ENCODE measurements at places on chromosomes 2 and 18.

DNA sequence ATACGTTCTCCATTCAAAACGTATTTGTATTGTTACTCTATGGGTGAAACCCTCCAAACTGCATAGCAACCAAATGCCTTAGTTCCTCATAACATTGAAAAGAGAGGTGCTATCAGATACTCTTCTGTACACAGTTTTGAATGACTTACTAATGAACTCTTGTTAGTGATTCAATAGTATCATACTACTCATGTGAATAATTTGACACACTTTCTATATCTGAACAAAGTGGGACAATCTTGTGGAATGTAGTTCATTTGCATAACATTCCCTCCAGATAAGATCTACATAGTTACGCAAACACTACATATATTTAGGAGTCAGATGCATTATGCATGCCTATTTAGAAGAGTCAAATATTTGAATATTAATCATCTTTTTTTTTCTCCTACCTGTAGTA is 232.0 kb upstream of the NRXN1 start:
- no peak for DNase-seq

GRCh38 chr2:234596696-234597575 is 100.1 kb upstream of the ARL4C start:
- DNase-seq = no peak

DNA sequence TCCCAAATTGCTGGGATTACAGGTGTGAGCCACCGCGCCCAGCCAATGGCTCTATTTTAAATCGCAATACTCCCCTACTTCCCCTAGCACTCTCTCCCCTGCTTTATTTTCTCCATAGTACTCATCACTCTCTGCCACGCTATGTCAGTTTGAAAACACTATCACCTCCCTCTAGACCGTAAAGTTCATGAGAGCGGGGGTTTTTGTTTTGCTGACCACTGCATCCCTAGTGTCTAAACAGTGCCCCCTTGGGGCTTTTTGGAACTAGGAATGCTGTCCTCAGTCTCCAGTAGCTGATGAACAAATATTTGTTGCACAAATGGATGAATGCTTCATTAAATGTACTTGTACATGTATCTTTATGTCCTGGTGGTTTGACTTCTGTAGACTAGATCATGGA is 44.1 kb downstream of the ATOH8 start:
- no peak for DNase-seq

DNA sequence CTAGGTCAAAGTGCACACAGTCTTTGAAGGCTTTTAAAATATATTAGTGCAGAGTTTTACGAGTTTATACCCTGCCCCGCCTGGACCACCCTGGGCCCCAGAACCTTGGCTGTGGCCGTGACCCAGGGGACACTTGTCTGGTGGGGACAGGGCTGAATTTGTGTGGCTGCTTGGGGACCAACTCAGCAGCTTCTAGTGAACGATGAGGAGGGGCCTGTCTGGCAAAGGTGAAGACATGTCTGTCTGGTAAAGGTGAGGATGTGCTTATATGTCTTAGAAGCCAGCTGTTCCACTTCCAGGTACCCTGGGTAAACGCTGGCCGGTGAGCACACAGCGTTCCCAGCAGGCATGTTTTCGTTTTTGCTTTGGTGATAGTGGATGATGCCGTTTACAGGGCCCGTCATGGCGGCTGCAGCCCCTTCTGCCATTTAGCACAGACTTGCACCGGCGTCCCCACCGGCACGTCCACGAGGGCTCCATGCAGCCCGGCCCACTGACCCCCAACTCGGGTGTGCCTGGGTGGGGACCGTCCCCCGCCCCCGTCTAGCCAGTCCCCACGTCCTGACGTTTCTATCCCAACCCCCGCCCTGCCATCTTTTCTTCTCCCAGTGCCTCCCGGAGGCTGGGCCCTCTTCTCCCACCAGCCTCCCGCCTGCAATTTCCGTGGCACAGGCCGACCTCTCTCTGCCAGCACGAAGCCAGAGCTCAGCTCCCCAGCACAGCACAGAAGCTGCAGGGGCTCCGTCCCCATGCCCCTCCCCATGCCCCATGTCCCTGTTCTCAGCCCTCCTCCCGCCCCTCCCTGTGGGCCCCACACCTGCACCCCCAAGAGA is 67.8 kb downstream of the SLC66A2 start:
- no peak for DNase-seq

- no peak for DNase-seq
Measured at GRCh38 chr18:23878336-23878900, 136.1 kb upstream of the TTC39C start.

GRCh38 chr2:105052773-105053172 is 14.9 kb downstream of the MRPS9 start:
- no peak for DNase-seq

All from GM13976 (cell line).